ENCODE measurements at places on chromosomes 7 and 10.

DNA sequence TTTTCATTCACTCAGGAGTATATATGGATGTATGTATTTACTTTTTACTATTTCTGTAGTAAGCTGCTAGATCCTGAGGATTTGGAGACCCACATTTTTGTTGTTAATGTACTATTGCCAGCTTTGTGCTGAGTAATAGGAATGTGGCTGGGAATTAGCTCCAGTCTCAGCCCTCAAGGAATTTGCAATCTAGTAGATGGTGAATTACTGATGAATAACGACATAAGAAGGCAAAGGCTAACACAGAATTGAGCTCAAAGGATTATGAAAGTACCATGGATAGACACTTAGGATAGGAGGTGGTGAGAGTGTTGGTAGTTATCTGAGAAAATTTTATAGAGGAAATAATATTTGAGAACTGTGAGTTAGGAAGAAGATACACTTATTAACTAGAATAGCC is 19.9 kb downstream of the CASD1 start:
- DNase-seq: peak; percentile 82

GRCh38 chr7:158409120-158409519 is 178.5 kb downstream of the PTPRN2 start:
- DNase-seq: no peak

- DNase-seq: no peak
Measured at GRCh38 chr7:156059369-156059768, 247.1 kb upstream of the SHH start.

DNA sequence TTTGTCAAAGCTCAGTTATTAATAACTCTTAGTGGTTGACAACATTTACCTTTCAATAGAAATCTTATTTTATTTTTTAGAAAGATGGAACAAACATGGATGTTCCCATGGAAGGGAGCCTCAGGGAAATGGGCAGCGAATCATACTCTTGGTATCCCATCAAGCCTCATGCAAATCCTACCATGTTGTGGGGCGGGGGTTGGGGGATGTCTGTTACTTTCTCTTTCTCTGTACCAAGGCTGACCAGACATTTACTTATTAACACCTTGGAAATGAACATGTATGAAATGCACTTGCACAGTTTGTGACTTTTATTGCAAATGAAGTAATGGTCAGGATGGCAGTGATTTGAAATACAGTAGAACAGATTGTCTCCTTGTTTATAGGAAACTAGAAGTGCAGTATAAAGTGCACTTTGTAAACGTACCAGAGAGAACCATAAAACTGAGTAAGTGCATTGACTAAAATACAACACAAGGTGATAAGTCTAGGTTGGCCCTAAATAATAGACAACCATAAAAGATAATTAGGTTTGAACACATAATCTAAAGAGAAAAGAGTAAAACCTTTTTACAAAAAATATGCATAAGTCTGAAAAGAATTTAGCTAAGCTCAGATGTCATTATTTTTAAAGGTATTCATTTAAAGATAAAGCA is 32.4 kb downstream of the SEMA3D start:
- DNase-seq: peak; percentile 20

- DNase-seq: no peak
Measured at GRCh38 chr7:130941322-130942210, 207.6 kb upstream of the KLF14 start.
